Stimulated activated CD4-positive, alpha-beta T cell treated with anti-CD3 and anti-CD28 coated beads, Interleukin-4, amount 100 ng/mL, for 1 hour (primary cell): ENCODE measurements at places on chromosomes 11 and 22.

GRCh38 chr11:13141731-13142709, 132.9 kb downstream of the RASSF10 start:
- DNase-seq = no peak

GRCh38 chr22:29212743-29213142, 7.0 kb downstream of the EMID1 start:
- DNase-seq = no peak

- no peak for DNase-seq
Measured at GRCh38 chr11:18737642-18738041, 11.7 kb upstream of the IGSF22 start.

DNA sequence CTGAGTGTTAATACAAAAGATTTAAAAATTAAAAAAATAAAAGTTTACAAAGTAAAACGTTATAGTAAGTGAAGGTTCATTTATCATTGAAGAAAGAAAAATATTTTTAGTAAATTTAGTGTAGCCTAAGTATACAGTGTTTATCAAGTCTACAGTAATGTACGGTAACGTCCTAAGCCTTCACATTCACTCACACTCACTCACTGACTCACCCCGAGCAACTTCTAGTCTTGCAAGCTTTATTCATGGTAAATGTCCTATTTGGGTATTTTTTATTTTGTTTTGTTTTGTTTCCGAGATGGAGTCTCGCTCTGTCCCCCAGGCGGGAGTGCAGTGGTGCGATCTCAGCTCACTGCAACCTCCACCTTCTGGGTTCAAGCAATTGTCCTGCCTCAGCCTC, 8.8 kb downstream of the CASTOR1 start:
- DNase-seq = no peak
